ENCODE measurements at places on chromosomes 2 and 18.

DNA sequence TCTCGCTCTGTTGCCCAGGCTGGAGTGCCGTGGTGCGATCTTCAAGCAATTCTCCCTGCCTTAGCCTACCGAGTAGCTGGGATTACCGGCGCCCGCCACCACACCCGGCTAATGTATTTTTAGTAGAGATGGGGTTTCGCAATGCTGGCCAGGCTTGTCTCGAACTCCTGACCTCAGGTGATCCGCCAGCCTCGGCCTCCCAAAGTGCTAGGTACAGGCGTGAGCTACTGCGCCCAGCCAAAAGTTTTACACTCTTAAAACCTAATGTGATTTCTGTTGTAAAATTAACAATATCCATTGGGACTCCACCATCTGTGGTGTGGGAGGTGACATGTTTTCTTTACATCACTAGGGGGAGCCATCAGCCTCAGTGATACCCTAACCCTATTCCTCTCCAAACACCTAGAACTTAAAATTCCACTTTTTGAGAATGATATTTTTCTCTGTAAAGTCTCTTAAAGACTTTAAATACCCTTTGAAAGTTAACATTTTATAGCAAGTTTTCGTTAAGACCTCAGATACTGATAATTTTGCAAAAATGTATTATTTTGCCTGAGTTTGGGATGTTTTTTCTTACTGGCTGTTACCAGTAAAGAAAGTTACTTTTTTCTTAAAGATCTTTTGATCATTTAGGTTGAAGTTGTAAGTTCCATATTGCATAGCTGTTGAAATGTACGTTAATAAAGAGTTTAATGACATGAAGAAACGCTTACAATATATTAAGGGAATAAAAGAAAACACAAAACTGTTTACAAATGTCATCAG, 11.6 kb upstream of the EIF2AK2 start:
- no peak for DNase-seq

GRCh38 chr2:170139276-170139967, 38.5 kb upstream of the MYO3B start:
- DNase-seq: no peak

- no peak for DNase-seq
Observed at GRCh38 chr2:129248198-129248597, 731.3 kb upstream of the RAB6C start.

DNA sequence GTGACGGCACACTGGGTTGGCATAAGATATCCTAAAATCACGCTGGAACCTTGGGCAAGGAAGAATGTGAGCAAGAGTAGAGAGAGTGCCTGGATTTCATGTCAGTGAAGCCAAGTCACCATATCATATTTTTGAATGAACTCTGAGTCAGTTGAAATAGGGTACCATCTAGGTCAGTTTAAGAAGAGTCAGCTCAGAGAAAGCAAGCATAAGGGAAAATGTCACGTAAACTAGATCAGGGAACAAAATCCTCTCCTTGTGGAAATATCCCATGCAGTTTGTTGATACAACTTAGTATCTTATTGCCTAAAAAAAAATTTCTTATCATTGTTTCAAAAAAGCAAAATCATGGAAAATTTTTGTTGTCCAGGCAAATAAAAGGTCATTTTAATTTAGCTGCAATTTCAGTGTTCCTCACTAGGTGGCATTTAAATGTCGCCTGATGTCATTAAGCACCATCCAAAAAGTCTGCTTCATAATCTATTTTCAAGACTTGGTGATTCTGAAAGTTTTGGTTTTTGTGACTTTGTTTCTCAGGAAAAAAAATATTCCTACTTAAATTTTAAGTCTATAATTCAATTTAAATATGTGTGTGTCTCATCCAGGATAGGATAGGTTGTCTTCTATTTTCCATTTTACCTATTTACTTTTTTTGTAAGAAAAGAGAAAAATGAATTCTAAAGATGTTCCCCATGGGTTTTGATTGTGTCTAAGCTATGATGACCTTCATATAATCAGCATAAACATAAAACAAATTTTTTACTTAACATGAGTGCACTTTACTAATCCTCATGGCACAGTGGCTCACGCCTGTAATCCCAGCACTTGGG, 19.6 kb downstream of the RSAD2 start:
- DNase-seq: no peak
